ENCODE measurements at places on chromosomes 1 and 21. TPM values are rescaled to one million over a fixed set of nuclear protein-coding genes. Genes with fewer than 3 reads are reported as not detected.

The YBX1 gene
- total RNA-seq: 578 TPM

GRCh38 chr1:115237023-115237422 is 101.0 kb downstream of the NGF start:
- peak; percentile 13 for DNase-seq

- DNase-seq: no peak
Measured at GRCh38 chr1:63738772-63739171, 35.0 kb upstream of the ROR1 start.

- no peak for DNase-seq
Measured at GRCh38 chr1:152756872-152757271, 953 bp upstream of the KPRP start.

GRCh38 chr1:22288593-22289241 is 145.8 kb upstream of the WNT4 start:
- DNase-seq: no peak

DNA sequence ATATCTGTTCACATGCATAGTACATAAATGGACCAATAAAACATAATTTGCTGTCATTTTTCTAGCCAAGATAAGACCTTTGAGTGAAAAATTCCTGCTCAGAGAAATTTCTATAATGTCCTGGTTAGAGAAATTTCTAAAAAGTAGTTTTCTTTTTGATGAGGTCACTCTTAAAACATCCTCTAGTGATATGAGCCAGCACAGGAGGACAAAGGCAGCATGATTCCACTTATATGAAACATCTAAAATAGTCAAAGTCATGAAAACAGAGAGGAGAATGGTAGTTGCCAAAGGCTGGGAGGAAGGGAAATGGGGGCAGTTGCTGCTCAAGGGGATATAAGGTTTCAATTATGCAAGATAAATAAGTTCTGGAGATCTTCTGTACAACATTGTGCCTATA is 239.4 kb downstream of the BACH1 start:
- peak; percentile 8 for DNase-seq

- DNase-seq: peak; percentile 42
Measured at GRCh38 chr1:155507945-155508344, 54.7 kb downstream of the ASH1L start.

- no peak for DNase-seq
Measured at GRCh38 chr1:172883844-172884243, 166.9 kb downstream of the TNFSF18 start.

DNA sequence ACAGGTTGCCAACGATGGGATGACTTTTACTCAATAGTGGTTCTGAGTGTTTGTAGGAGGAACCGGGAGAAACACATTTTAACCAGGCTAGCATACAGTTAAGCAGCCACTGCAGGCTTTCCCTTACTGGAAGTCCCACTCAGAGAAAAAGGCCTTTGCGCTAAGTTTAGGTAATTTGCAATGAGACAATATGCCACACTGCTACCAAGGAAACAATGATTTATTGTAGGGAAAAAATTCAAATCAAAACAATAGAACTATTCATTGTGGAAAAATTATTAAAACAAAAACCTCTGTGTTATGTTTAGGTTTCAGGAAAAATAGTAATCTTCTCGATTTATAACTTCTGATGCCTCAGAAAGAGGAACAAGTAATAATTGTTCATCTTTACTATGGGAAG is 51.4 kb upstream of the CR2 start:
- DNase-seq: no peak

- DNase-seq: no peak
Measured at GRCh38 chr1:167107456-167107855, 13.6 kb downstream of the STYXL2 start.

DNA sequence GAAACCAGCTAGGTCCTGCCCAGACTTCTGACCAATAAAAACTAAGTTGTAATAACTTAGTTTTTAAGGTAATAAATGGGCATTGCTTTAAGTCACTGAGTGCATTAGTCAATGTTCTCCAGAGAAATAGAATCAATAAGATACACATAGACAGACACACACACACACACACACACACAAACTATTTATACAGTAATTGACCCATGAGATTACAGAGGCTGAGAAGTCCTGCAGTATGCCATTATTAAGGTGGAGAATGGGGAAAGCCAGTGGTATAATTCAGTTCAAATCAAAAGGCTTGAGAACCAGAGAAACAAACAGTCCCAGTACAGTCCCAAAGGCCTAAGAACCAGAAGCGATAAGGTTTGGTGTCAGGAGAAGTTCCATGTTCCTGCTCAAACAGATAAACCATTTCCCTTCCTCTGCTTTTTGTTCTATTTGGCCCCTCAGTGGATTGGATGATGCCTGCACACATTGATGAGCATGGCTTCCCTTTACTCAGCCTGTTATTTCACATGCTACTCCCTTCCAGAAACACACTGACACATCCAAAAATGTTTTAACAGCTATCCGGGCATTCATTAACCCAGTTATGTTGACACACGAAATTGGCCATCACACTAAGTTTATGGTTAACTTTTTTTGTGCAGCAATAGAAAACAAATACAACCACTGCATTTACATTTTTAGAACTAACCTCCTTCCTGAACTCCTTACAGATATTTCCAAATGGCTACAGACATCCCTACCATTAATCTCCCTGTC is 828.2 kb upstream of the NCAM2 start:
- DNase-seq: no peak

DNA sequence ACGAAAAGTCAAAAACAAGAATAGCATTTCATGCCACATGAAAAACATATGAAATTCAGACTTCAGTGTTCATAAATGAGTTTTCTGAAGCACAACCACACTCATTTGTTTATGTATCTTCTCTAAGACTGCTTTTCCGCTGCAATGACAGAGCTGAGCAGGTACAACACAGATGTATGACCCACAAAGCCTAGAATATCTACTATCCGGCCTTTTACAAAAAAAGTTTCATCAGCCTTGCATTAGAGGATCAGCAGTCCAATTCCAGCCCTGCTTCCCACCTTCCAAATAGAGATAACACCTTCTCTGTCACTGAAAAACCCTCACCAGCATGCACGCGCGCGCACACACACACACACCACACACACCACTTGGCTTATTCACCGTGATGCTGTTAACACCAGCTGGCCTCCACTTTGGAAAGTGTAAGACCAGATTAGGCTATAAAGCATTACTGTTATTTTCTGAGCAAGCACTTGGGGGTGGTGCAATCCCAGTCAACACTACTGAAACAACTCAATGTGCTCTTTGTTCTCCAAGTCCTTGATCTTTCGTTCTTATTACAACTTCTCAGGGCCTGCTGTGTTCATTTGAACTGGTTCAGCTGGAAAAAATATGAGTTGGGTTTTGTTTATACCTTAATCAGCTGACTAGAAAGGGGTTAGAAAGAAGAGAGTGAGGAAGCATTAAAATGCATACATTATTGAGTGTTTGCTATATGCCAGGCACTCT is 90.0 kb downstream of the GLUL start:
- peak; percentile 54 for DNase-seq

- DNase-seq: peak; percentile 85
Measured at GRCh38 chr1:213070406-213070805, 19.4 kb downstream of the RPS6KC1 start.

GRCh38 chr1:119329541-119330461 is 38.8 kb upstream of the HAO2 start:
- DNase-seq: peak; percentile 81

Data from fibroblast of villous mesenchyme (primary cell).